ENCODE measurements at places on chromosomes 5 and 9.

DNA sequence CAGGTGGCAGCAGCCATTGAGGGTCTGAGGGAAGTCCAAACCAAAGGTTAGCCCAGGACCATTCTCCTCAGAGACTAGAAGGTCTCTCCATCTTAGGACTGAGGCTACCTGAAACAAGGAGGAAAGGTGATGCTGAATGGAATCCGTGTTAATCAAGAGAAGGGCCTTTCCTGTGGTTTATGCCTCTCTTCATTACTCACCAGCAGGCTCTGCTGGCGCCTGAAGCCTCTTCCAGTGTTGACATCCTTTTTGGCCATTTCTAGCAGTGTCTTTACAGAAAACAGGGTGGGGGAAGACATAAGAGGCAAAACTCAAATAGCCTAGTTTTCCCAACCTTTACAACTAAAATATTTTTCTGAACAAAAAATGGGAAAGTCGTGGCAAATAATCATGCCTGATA, 98.0 kb downstream of the ENC1 start:
- no peak for DNase-seq

DNA sequence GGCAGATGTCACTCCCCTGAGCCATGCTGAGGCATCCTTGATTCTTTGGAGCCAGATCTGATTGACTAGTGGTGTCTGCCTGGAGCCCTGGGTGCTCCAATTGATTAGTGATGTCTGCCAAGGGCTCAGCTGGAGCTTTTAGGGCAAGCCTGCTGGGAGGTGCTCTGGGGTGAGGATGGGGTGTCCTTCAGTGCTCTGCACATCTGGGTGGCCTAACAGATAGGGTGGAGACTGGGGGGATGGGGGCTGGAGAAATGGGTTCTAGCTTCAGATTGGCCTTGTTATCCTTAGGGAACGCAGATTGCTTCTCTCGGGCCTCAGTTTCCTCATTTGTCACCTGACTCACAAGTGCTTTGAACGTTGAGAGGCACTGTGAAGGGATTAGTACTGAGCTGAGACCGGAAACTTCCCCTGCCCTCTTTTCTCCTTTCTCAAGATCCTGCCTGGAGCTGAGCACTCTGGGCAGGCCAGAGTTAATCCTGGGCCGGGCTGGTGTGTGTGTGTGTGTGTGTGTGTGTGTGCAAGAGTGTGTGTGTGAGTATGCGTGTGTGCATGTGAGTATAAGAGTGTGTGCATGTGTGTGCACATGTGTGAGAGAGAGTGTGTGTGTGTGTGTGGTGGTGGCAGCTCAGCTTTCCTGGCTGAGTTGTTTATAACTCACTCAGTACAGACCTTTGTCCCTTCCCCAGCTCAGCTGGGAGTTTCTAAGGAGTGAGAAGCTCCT, 5.6 kb upstream of the IER5L start:
- no peak for DNase-seq

GRCh38 chr5:160835376-160835775, 16.6 kb downstream of the ATP10B start:
- DNase-seq: no peak

DNA sequence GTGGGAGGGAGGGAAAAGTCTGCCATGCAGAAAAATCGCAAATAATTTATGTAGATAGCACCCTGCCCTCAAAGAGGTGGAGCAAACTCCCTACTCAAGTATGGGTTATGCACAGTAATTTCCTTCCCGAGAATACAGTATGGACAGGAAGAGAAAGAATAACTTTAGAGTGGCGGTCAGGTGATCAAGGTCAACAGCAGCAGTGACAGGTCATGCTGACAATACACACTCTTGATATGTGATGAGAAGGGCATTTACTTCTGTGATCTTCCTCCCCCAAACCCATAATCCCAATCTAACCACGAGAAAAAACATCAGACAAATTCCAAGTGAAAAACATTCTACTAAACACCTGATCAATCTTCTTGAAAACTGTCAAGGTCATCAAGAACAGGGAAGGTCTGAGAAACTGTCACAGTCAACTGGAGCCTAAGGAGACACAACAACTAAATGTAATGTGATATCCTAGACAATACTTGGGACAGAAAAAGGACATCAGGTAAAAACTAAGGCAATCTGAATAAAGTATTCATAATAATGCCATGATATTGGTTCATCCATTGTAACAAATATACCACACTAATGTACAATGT, 11.7 kb downstream of the BICD2 start:
- DNase-seq: no peak

- DNase-seq: no peak
Observed at GRCh38 chr9:135167356-135167755, 79.9 kb downstream of the OLFM1 start.

DNA sequence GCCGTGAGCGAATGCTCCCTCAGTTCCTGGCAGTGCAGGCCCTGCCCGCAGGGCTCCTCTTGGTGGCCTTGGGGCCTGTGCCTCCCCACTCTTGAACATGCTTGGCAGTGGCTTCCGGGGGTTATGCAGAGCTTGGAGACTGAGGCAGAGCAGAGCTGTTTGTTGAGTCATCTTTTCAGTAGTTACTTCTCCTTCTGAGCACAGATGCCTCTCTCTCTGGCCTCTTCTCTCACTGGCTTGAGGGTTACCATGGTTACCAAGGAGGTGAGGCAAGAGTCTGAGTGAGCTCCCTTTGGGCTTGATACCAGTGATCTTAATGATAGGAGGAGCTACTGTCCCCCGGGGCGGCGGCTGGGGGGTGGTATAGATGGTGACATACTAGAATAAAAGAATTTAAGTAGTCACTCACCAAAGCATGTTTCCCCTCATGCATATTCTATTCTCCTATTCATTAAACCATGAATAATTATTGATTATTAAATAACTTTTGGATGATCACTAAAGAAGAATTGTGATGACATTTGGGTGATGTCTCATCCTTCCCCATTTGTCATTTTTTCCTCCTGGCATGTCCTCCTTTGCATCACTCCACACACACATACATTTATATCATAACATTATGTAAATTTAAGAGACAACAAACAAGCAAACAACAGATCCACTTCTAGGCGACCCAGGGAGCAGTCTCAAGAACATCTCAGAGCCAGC, 111.1 kb downstream of the ARHGAP26 start:
- no peak for DNase-seq

GRCh38 chr5:108143581-108143980, 238.3 kb downstream of the FBXL17 start:
- no peak for DNase-seq

All from CD4-positive, alpha-beta T cell treated with Interleukin-6 for 4 hours (primary cell).